ENCODE measurements at places on chromosomes 16 and 17.
A peak's percentile ranks its signal among the peaks of the same experiment; 100 is the strongest.

DNA sequence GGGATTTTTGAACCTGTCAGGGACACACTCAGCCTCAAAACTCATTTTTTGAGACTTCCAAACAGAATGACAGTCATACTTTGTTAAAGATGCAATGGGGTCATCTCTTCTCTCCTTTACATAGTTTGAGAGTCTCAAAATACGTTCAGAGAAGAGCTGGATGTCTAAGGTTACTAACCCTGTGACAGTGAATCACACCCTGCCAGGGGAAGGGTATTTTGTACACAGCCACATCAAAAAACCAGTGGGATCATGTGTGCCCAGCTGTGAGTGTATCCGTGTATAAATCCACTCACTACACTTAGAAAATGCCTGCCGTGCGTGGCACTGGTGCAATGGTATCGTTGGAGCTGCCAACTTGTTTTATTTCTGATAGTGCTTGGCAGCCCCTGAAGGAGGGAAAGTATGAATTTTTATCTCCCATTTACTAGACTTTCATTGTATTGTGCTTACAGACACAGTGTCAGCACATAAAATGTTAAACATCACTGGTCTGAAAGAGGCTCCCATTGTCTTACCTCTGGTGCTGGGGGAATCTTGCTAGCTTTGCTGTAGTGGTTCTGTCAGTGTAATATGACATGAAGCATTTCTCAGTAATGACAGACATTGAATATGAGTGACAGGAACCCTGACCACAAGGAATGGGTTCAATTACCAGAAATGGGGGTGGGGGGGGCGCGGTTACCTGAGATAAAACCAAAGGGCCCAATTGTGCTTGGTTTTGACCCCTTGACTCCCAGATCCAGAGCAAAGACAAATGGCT lies 256.3 kb downstream of the FTO start:
- no peak for DNase-seq

DNA sequence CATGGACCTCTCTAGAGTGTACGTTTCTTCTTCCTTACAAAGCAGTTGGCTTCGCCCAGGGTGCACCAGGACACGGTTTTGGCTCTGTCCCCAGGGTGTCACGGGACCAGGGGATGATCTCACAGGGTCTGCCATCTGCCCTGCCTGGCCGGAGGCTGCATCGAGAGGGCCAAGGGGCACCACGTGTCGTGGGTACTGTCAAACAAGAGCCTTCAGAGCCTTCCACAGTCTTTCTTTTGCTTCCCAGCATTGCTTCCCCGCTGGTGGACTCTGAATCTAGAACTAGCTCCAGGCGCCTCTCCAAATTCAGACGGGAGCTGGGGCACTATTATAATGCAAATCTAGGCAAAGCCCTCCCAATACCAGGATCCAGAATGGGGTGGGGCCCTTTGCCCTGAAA lies 47.9 kb downstream of the MAPT start:
- DNase-seq: peak; percentile 41

GRCh38 chr16:89200850-89201411 lies 594 bp upstream of the SLC22A31 start:
- no peak for DNase-seq

DNA sequence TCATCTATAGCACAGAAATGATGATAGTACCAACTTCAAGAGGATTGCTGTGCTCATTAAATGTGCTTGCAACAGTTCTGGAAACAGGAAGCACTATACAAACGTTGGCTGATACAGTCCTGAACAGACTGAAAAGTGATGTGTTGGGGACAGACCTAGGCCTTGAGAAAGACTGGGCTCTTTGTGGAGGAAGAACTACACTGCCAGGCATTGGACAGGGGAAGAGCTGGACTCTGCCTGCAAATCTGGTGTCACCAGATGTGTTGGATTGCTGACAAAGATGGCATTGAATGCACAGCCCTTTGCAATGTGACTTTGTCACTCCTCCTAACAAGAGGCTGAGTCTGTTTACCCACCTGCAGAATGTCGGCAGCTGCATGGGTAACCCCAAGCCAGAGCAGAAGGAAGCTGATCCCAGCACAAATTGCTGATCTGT lies 12.4 kb upstream of the ST6GALNAC2 start:
- DNase-seq: no peak

- peak; percentile 100 for DNase-seq
Measured at GRCh38 chr17:7251661-7252175, at the start of gene CTDNEP1. TSS of gene CTDNEP1 (minus strand) at chr17:7251734. CDS start at chr17:7251296, 438 bp downstream.

GRCh38 chr17:64687961-64688360 lies 25.9 kb upstream of the SMURF2 start:
- peak; percentile 89 for DNase-seq

GRCh38 chr16:1788708-1789100 lies 4.8 kb downstream of the IGFALS start:
- no peak for DNase-seq

DNA sequence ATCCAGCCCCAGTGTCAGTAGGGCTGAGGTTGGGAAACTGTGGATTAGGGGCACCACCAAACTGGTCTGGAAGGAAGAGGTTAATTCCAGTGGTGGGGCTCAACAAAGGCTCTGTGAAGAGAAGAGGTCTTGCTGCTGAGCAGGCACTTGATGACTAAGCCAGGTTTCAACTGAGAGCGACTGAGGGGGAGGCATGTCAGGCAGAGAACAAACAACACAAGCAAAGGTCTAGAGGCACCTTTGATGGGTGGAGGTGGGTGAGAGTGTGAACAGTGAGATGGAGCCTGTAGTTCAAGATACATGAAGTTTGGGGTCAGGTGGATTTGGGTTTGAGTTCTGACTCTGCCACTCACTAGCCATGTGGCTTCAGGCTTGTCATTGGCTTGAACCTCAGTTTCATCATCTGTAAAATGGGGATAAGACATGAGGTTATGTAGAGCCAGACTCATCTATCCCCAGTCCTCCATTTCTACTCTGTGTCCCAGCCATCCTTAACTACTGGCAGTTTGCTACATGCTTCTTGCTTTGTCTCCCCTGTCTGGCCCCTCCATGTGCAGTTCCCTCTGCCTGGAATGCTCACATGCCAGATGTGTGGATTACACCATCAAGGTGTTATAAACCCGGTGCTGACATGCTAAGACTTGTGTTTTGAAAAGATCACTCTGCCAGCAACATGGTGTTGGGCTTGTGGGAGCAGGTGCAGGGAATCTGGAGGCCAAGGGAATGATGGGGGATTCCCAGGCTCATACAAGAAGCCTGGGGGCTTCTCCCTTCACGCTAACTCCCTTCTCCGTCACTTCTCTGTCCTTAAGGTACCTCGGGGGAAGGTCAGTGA lies 3.0 kb upstream of the RMI2 start:
- no peak for DNase-seq

DNA sequence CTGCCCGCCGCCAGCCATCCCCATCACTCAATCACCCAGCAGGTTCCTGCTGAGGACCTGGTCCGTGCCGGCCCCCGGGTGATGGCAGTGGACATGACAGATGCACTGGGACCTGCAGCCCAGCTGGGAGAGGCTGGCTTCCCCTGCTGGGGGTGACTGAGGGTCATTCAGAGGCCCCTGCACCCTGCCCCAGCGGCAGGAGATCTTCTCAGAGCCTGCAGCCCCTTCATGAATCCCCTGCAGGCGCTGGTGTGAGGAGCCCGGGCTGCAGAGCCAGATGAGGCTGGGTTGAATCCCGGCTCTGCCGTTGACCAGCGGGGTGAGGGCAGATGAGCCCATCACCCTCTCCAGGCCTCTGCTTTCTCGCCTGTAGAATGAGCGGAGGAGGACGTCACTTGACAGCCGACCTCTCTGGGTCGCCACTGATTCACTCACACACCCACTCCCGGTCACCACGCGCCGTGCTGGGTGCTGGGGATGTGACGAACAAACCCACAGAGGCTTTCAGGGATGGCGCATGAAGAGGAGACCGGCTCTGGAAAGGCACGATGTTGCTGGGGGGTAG lies 95.2 kb upstream of the CIBAR2 start:
- no peak for DNase-seq

DNA sequence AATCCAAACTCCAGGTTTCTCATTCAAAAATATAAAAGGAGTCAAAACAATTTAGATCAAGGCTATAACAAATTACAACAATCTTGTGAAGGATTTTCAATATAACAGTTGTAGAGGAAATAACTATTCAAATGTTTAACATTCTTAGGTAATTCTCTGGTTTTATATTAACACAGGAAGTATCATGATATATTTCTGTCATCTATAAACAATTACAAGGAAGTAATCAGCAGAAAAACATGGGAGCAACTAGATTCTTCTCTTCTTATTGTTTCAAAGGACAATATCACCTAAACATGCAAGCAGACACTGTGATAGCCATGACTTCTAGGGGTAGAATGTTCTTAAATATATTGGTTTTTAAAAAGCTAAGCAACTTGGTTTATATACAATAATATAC lies 49.9 kb downstream of the FBXL20 start:
- no peak for DNase-seq

- DNase-seq: no peak
Measured at GRCh38 chr17:78409191-78409928, 30.9 kb downstream of the PGS1 start.

GRCh38 chr16:1280783-1281182 lies 24.9 kb downstream of the TPSD1 start:
- no peak for DNase-seq

GRCh38 chr16:64499211-64499610 lies 622.7 kb downstream of the CDH11 start:
- DNase-seq: no peak

DNA sequence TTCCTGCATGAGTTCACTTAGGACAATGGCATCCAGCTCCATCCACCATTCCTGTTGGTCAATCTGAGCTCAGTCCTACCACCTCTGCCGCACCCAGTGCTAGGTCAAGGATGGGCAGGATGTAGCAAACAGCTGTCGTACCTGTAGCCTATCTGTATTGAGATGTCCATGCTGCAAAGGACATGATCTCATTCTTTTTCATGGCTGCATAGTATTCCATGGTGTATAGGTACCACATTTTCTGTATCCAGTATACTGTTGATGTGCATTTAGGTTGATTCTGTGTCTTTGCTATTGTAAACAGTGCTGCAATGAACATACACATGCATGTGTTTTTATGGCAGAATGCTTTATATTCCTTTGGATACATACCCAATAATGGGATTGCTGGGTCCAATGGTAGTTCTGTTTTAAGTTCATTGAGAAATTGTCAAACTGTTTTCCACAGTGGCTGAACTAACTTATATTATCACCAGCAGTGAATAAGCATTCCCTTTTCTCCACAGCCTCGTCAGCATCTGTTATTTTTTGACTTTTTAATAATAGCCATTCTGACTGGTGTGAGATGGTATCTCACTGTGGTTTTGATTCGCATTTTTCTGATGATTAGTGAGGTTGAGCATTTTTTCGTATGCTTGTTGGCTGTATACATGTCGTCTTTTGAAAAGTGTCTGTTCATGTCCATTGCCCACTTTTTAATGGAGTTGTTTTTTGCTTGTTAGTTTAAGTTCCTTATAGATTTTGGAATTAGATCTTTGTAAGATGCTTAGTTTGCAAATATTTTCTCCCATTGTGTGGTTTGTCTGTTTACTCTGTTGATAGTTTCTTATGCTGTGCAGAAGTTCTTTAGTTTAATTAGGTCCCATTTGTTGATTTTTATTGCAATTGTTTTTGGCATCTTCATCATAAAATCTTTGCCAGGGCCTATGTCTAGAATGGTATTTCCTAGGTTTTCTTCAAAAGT lies 7.2 kb upstream of the MRTFB start:
- peak; percentile 18 for DNase-seq

GRCh38 chr16:66849549-66849948 lies 5.3 kb downstream of the CA7 start:
- DNase-seq: no peak

GRCh38 chr17:68587026-68587425 lies 14.1 kb downstream of the FAM20A start:
- no peak for DNase-seq

DNA sequence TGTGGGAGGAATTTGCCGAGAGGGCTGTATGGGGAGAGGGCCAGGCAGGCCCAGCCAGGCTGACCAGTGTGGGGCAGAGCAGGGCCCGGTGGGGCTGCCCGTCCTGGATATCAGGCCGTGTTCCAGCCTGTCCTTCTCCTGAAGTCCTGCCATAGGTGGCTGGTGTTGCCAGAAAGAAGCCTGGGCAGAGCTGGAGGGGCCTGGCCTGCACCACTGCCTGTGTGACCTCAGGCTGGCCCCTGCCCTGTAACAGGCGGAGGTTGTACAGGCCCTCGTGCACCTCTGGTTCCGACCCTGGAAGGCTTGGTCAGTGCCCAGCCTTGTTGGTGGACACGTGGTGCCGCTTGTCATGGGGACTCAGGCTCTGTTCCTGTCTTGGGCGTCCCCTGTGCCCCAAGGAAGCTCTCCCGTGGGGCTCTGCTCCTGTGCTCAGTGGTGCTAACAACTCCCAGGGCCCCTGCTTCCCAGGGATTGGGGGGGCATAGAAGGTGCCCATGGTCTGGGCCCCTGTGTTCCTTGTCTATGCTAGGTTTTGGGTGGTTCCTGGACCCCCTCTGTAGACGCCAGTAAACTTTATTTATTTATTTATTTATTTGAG lies 33.3 kb downstream of the ADCY7 start:
- DNase-seq: no peak

GRCh38 chr17:73901661-73902415 lies 257.6 kb upstream of the SDK2 start:
- no peak for DNase-seq

DNA sequence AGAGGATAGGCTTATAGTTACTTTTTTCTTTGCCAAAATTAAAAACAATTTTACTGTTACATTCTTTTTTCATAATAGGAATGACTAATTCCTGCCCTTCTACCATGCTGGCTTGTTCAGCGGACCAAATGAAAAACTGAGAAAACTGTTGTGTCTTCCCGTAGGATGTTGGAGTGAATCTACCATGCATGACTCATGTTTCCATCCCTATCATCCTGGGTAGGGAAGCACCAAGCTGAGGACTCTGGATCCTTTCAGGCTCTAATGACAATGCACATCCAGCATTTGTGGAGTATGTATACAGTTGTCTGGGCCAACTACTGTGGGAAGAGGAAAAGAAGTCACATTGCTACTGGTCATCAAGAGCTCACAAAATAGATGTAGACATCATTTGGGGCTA lies 41.1 kb upstream of the DHX8 start:
- peak; percentile 50 for DNase-seq

- no peak for DNase-seq
Measured at GRCh38 chr16:48930951-48931553, 321.1 kb upstream of the N4BP1 start.

- DNase-seq: peak; percentile 57
Measured at GRCh38 chr17:19533718-19534561, at the start of gene SLC47A1. TSS of gene SLC47A1 (plus strand) at chr17:19533854. CDS start at chr17:19533940, 86 bp downstream.

DNA sequence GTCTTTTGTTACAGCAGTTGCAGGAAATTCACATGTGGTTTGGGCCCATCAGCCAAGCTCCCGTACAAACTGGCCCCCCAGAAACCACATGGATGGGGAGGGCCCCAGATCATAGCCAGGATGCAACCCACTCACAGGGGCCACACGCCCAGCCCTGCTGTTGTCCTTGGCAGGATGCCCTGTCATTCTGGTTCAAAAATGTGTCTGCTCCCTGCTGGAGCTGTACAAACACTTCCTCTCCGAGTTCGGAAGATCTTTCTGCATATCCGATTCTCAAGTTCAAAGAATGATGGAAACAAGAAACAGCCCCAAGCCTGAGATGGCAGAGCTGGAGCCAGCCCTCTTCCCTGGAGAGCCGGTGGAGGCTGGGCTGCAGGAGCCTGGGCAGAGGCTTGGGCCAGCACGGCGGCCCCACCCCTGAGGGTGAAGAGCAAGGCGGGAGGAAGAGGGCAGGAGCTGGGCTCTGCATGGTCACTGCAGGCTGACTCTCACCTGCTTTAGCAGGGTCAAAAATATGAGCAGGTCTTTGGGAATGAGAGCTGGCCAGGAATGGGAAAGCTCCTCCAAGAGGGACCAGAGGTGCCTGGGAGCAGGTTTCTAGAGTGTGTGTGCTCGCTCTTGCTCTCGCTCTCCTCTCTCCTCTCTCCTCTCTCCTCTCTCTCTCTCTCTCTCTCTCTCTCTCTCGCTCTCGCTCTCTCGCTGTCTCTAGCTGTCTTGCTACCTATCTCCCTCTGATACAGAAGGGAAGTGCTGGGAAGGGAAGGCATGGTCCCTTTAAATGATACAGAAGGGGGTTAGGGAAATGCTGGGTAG lies 34.7 kb upstream of the ENPP7 start:
- DNase-seq: peak; percentile 15
